ENCODE measurements at places on chromosomes 3 and 15.

DNA sequence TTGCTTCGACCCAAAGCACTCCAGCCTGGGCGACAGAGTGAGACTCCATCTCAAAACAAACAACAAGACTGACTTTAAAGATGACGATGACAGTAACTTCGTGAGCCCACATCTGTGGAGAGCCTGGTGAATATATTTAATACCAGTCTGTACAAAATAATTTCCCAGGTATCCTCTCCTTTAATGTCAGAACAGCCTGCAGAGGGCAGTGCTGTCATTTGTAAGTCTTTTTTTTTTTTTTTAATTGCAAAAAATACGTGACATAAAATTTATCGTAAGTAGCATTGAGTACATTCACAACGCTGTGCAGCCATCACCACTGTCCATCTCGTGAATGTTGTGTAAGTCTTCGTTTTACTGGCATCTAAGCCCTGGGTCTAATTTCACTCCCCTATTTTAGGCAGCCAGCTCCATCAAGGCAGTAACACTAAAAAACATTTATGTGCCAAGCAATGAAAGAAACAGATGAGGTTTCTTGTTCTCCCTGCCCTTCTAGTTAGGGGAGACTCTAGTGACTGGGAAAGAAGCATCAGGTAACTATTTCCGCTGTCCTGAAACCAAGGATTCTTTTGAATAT lies 1.4 kb downstream of the HTD2 start:
- peak; percentile 38 for DNase-seq

- no peak for DNase-seq
Measured at GRCh38 chr3:100516838-100517237, 24.4 kb downstream of the TMEM45A start.

DNA sequence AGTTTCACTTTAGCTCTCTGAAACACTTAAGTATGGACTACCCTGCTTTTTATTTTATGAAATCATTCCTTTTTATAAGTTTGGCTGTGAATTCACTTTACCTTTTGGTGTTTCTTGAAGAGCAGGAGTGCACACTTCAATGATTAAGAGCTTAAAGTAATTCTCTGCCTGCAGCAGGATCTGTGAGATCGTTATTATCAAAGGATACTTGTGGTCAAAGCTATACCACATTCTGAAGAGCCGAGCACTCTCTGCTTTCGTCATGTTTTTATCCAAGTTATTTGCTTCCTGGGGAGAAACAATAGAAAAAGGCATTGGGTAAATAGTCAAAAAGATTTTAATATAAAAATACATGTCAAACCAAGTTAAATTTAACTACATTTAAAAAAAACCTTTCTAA lies 243.7 kb downstream of the CHST2 start:
- DNase-seq, result no peak

DNA sequence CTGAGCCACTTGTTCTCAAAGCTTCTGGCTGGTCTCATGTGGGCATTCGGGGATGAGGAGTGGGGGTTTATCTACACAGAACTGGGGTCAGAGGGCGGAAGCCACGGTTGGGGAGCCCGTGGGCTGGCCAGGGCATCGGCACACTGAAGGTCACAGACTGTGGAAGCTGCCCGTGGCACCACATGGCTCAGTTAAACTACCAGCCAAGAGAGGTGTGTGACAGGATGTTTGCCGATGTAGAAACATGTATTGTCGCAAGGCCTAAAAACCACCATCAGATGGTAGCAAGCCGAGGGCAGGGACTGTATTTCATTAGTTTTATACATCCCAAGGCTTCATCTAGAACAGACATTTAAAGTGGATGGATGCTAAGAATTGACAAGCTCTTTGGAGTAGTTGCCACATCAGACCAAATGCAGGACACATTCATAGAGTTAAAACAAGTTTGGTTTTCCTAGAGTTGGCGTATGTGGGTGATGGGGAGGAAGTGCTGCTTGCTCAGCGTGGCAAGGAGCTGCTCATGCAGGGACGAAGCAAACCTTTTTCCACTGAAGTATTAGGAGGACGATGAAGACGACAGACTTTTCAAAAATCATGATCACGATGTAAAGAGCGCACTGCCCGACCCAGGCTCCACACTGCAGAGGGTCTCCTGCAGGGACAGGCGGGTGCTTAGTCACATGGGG lies 9.6 kb upstream of the MUSTN1 start:
- DNase-seq, result no peak

GRCh38 chr15:39665629-39666250 lies 84.9 kb downstream of the THBS1 start:
- DNase-seq, result no peak
